ENCODE measurements at places on chromosomes 7 and 10. TPM values are rescaled to one million over a fixed set of nuclear protein-coding genes. Genes with fewer than 3 reads are reported as not detected.

AKR1E2 gene
- total RNA-seq = 15.5 TPM

GRCh38 chr10:24618401-24618800, 105.3 kb downstream of the ARHGAP21 start:
- DNase-seq = no peak

ACSM6 gene
- 4.5 TPM for total RNA-seq

SFRP5 gene
- total RNA-seq = 1.7 TPM

GRCh38 chr10:113063043-113063967, 113.3 kb downstream of the TCF7L2 start:
- no peak for DNase-seq

GRCh38 chr7:41261080-41261479, 441.8 kb downstream of the INHBA start:
- DNase-seq = no peak

FASTK gene
- 35.9 TPM for total RNA-seq

DNA sequence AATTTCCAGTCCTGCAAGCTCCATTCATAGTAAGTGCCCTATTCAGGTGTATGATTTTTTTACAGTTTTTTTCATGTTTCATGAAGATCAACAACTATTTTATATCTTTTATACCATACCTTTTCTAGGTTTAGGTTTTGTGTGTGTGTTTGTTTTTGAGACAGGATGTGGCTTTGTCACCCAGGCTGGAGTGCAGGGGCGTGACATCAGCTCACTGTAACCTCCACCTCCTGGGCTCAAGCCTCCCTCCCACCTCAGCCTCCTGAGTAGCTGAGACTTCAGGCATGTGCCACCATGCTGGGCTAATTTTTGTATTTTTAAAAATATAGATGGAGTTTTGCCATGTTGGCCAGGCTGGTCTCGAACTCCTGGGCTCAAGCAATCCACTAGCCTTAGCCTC, 35.0 kb downstream of the ARMH3 start:
- DNase-seq = no peak

- DNase-seq = no peak
Measured at GRCh38 chr7:5523052-5523711, 99.5 kb upstream of the TNRC18 start.

- DNase-seq = no peak
Measured at GRCh38 chr7:16695621-16696237, 49.7 kb downstream of the BZW2 start.

GRCh38 chr7:1163121-1163520, 3.1 kb upstream of the ZFAND2A start:
- no peak for DNase-seq

AKR1C4 gene
- total RNA-seq = not detected

DNA sequence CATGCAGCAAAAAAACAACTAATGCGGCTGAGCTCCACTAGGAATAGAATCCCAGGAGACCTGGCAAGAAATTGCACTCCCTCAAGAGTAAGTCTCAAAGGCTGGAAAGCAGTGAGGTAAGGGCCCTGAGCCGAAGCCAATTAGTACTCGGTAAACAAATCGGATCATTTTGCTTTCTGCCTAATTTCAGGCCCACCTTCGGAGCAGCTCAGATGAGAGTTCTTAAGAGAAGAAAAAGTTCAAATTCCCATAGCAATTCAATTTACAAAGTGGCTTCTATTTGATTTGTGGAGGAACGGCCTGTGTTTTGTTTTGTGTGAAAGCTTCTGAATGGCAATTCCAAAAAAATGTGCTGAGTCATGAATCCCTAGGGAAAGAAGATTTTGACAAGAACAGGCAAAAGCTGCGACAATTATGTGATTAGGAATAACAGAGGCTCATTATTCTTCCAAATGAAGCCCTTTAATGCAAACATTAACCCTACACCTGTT, 60.9 kb downstream of the SLC16A9 start:
- no peak for DNase-seq

DNA sequence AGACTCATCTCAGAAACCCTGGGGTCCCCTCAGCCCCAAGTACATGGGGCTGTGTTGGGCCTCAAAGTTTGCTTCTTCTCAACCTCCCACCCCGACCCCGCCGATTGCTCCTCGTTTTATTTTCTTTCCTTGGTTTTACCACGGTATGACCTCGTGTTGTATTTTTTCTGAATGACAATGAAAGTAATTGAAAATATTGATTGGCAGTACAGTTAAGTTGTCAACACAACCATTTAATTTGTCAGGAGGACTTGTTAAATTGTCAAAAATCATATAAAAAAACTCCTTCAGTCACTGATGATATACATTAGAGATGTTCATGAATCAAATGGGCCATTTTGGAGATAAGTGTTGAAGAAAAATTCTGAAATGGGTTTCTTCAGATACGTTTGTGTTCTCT, 520.7 kb downstream of the LRMDA start:
- no peak for DNase-seq

DNA sequence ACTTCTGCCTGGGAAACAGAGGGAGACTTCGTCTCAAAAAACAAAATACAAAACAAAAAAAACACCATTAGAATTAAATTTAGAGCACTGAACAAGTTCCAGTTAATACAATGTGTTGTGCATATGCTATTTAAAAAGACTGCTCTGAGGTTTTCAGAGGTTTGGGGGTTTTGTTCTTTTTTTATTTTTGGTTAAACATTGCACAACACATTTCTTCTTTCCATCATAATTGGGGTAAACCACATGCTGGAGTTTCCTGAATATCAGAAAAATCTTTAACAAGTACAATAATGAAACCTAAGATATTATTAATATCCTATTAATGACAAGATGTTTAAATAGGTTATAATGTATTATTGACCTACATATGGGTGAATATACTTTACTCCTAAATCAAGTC, 26.3 kb downstream of the IGF2BP3 start:
- DNase-seq = no peak
